CD4-positive, alpha-beta T cell treated with Interleukin-15 for 4 hours (primary cell): ENCODE measurements at places on chromosomes 1 and 21.

DNA sequence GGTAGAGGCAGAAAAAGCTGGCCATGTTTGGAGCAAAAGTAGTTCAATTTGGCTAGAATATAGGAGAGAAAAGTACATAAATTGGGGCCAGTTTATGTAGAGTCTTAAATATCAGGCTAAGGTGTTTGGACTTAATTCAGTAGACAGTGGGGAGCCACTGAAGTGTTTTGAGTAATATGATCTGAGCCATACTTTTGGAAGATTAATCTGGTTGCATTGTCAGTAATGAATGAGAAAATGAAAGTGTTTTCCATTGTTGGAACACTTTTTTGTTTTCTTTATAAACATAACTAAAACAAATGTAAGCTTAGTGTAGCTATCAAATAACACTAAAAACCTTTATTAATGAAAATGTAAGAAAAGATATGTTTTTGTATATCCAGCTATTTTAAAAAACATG is 42.1 kb downstream of the POU2F1 start:
- no peak for DNase-seq

DNA sequence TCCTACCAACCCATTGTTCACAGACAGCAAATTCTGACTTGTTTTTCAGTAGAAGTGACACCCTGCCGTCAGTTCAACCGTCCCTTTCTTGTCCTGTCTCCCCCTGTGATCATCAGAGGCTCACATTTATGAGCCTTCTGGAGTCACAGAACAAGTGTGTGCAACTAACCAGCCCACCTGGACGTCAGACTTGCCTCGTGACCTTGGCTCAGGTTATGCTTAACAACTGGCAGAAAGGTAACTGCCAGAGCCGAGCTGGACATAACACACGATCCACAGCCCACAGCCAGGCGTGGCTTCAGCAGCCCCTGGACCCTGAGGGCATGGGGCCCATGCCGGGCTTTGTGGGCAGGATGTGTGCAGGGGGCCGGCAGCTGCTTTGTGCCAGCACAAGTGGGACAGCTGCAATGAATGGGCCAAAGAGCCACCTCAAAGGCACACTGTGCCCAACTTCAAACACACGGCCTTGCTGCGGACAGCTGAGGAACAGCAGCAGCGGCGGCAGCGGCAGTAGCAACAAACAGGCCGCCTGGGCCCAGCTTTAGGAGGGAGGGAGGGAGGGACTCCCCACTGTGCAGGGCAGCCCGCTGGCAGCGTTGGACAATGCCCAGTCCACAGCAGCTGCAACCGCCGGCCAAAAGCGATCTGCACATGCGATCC is 103.9 kb downstream of the ZBTB18 start:
- no peak for DNase-seq

DNA sequence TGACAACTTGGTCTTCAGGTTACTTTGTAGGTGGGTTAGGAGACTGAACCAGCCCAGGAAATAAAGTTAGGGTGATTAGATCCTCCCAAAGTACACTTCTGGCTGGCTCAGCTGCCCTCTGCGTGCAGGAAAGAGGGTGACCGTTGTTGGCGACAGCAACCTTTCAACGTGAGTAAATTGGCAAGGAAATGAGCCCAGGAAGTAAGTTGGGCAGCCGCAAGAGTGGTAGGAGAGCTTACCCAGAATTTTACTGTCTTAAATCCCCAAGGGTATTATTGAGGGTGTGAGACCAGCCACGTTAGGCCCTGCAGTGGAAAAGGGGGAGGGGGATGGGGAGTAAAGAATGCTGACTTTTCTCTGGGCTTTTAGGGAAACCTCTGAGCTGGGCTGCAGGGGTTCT is 1.6 kb downstream of the TENT5C start:
- DNase-seq, result peak; percentile 54

DNA sequence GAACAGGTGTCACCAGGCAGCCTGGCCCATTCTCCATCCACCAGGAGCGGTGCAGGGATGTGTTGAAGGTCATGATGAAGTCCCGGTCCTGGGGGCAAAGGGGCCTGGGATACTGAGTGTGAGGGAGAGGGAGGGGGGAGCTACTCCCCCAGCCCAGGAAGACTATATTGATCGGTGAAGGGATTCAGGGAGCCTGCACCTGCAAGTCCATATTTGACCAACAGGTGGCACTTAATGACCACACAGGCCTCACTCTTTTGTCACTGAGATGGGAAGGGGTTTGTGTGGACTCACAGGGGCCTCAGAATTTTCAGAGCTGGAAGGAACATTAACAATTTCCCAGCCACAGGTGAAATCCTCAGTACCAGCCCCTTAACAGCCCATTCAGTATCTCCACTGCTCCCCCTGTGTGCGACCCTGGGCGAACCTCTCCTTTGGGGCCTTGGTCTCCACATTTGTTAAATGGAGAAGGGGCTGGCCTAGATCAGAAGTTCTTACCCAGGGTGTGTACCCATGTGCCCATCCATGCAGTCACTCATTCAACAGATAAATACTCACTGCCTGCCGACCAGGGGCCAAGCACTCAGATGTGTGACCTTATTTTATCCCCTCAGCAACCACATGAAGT is 55.6 kb downstream of the NKAIN1 start:
- peak; percentile 28 for DNase-seq

DNA sequence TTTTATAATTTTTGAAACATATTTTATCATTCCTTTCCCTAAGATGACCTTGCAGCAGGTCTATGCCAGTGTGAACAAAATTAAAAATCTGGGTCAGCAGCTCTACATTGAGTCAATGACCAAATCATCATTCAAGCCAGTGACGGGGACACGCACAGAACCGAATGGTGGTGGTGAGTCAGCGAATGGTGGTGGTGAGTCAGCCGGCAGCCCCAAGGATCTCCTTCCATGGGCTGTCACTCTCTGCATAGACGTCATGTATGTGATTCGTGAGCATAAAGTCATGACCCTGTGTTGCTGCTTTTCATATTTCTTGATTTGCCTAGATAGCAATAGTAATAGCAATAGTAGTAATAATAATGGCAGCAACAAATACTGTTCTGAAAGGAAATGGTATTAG is 26.3 kb downstream of the PER3 start:
- no peak for DNase-seq

- peak; percentile 71 for DNase-seq
Measured at GRCh38 chr1:110872745-110873720, at the start of gene CD53. Gene CD53 (plus strand): TSS chr1:110873148. CDS start chr1:110891409, 18,261 bp downstream.

GRCh38 chr1:182110635-182111034 is 49.1 kb upstream of the ZNF648 start:
- DNase-seq, result no peak
